ENCODE measurements at places on chromosomes 6 and 20. TPM values are rescaled to one million over a fixed set of nuclear protein-coding genes. Genes with fewer than 3 reads are reported as not detected.

The PPP1R16B gene
- total RNA-seq = 148 TPM

The FILIP1 gene
- total RNA-seq = 4.5 TPM

The ALDH8A1 gene
- total RNA-seq = 11.1 TPM

The RRAGD gene
- 59.1 TPM for total RNA-seq

The PNPLA1 gene
- 0.54 TPM for total RNA-seq

The ESR1 gene
- 0.49 TPM for total RNA-seq

The PTK6 gene
- 0.30 TPM for total RNA-seq

The PGK2 gene
- not detected for total RNA-seq

The MUC21 gene
- not detected for total RNA-seq

The ADA gene
- total RNA-seq = 5.4 TPM

The TRIM10 gene
- not detected for total RNA-seq

The NKAIN4 gene
- total RNA-seq = 16.7 TPM

The CDH26 gene
- total RNA-seq = 11.0 TPM

The HTR1B gene
- total RNA-seq = 5.1 TPM

The GMPR gene
- total RNA-seq = 11.4 TPM

The CD83 gene
- total RNA-seq = 25.3 TPM

The MYBL2 gene
- total RNA-seq = 0.22 TPM

The MED20 gene
- 12.7 TPM for total RNA-seq

The CPXM1 gene
- not detected for total RNA-seq

The CRIP3 gene
- total RNA-seq = 18.9 TPM

The MOXD1 gene
- total RNA-seq = 23.8 TPM

The DUSP15 gene
- 6.6 TPM for total RNA-seq

The EYA4 gene
- total RNA-seq = 2.2 TPM

Data from dorsolateral prefrontal cortex (tissue), 122 donors.